Left renal pelvis (tissue), 4 donors: ENCODE measurements at places on chromosomes 11 and 22.
A peak's percentile ranks its signal among the peaks of the same experiment; 100 is the strongest.

DNA sequence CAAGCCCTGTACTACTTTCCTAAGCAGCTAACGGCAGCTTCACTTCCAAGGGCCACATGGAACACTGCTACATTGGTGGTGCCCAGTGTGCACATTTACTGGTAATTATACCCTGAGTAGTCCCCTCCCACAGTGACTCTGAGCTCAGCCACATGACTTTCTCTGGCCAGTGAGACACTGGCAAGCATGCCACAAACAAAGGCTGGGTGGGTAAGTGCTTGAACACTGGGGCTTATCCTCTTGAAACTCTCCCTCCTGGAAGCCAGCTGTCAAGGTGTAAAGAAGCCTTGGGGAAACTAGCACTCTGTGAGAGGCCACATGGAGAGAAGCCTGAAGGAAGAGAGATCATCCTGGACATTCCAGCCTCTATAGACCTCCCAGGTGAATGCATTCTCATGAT is 54.4 kb upstream of the DRD2 start:
- DNase-seq: no peak

DNA sequence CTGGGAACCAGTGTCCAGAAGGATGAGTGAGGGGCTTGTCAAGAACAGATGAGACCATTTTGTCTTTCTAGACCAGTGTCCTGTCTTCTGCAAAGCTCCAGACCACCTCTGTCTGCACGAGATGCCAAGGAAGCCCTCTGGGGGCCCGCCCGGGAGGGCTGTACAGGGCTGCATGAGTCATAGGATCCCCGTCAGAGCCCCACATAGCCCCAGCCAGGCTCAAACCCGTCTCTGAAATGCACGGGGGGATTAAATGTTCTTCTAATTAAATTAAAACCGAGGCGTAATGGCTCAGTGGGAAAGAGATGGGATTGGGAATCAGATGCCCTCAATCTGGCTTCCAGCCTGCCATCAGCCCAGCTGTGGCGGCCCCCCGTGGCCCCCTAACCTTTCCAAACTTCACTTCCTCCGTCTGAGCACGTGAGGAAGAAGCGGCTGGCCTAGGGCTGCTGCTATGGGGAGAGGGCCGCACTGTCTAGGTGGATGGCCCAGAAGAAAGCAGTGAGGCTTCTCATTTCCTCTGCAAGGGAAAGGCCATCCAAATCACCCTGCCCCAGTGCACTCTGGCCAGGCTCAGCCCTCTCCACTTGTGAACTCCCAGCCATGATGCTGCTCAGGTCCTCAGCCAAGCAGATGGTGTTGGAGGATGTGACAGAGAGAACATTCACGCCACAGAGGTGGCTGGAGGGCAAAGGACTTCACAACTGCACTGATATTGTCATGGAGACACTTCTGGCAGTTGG is 32.8 kb downstream of the KCNQ1OT1 start:
- DNase-seq: no peak

- no peak for DNase-seq
Measured at GRCh38 chr11:67290801-67291200, 1.7 kb downstream of the ANKRD13D start.

DNA sequence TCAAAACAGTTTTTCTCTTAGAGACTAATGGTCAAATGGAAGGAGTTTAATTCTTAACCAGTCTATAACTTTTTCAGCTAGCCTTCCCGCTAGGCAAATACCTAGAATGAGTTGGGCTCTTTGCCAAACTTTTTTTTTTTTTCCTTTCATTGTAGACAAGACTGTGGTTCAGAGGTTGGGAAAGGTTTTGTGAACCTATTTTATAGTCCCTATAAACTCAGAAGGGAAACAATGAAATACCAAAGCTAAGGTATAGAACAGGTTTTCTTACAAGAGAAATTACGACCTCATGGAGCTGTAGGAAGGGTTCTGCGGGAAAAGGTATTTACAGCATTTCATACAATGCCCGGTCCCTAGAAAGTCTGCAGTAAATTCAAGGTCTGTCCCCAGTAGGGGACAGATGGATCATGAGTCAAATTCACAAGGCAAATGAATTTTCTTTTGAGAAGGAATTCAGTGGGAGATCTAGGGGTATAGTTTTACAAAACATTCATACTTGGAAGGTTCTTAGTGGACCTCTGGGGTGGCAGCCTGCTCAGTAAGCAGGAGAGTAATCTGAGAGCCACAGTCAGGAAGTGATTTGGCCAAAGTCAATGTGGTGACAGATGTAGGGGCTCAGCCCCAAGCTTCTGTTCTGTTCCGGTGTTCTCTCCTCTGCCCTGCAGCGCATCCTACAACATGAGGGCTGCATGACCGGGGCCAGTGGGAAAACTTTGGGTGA is 146.8 kb downstream of the DBX1 start:
- DNase-seq: no peak

GRCh38 chr22:35818897-35819296 is 101.2 kb downstream of the APOL5 start:
- DNase-seq: no peak

DNA sequence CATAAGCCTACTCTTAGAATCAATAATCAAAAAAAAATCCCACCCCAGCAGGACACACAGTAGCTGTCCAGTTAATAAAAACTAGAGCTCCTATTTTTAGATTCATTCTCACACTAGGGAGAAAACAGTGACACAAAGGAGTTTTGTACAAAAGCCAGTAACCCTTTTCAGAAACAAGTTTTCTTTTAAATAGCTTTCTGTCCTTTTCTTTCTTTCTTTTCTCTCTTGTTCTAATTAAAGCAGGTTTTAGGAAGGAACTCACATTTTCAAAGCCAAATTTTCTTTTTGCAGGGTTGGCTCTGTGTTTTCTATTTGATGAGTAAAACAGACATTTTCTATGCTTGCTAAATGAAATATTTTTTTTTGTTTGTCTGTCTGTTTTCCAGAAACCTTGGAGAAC is 1390.7 kb downstream of the FAM181B start:
- no peak for DNase-seq

GRCh38 chr22:32961497-32961896 is 96.7 kb downstream of the SYN3 start:
- DNase-seq: no peak

- DNase-seq: no peak
Measured at GRCh38 chr11:23425381-23425780, 565.1 kb upstream of the CCDC179 start.

GRCh38 chr11:67652965-67653845 is 2.7 kb upstream of the ACY3 start:
- DNase-seq: no peak

DNA sequence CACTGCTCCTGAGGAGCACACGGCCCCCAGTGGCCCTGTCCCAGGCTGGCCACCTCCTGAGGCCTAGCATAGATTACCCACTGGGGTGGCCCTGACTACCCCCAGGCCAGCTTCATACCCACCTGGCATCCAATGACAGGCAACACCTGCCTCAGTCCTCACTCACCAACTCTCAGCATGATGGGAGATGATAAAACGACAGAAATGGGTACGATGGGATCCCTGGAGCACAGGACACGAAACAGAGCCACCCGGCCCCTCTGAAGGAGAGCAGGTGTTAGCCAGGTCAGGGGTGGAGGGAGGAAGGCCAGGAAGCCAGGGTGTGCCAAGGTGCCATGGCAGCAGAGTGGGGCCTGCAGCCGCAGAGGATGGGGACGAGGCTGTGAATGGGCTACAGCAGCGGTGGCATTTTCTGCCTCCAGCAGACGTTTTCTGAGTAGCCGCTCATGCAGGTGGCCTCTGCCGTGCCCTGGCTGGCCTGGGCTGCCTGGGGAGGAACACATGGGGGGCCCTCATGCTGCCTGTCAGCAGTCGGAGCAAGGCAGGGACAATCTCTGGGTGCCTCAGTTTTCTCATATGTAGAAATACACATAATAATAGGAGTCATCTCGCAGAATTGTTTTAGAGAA is 50.2 kb upstream of the FGF3 start:
- no peak for DNase-seq

DNA sequence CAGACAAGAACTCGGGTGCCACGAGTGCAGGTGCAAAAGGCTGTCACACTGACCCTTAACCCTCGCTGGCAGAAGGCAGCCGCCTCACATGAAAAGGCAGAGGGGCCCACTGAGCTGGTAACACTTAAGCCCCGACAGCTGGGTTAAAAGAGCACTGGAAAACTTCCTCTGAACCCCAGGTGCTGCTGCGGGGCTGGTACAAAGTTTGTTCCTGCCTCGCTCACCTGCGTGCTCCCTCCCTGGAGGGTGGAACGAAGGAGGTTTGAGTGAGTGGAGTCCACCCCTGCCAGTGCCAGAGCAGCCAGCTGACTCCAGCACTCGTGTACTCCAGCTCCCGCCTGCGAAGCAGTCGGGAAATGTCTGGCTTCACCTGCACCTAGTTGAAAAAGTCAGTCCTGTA is 12.6 kb downstream of the SULT4A1 start:
- DNase-seq: no peak

- no peak for DNase-seq
Measured at GRCh38 chr11:132140056-132140455, 769.6 kb downstream of the NTM start.

GRCh38 chr11:77196961-77197360 is 68.9 kb downstream of the MYO7A start:
- no peak for DNase-seq

DNA sequence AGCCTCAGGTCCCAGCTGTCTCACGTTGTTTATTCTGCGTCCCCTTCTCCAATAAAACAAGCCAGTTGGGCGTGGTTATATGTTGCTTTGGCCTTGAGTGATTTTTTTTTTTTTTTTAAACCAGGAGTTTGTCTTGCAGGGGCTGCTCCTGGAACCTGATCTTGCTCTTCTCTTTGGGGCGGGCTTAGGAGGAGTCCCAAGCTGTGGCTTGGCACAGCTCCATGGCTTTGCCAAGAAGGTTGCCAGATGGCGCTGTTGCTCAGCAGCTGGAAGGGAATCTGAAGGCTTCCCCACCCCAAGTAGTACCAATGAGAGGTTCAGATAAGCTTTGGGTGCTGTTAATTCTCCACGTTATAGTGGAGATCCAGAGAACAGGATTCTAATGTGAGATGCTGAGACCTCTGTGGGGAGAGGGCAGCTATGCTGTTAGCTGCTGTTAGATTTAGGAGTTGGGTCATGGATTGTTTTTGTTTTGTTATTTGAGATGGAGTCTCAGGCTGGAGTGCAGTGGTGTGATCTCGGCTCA is 2.0 kb upstream of the FERMT3 start:
- peak; percentile 77 for DNase-seq

- no peak for DNase-seq
Measured at GRCh38 chr11:125425601-125426000, 70.5 kb downstream of the FEZ1 start.

- DNase-seq: no peak
Measured at GRCh38 chr11:94933223-94934130, 39.9 kb downstream of the CWC15 start.

DNA sequence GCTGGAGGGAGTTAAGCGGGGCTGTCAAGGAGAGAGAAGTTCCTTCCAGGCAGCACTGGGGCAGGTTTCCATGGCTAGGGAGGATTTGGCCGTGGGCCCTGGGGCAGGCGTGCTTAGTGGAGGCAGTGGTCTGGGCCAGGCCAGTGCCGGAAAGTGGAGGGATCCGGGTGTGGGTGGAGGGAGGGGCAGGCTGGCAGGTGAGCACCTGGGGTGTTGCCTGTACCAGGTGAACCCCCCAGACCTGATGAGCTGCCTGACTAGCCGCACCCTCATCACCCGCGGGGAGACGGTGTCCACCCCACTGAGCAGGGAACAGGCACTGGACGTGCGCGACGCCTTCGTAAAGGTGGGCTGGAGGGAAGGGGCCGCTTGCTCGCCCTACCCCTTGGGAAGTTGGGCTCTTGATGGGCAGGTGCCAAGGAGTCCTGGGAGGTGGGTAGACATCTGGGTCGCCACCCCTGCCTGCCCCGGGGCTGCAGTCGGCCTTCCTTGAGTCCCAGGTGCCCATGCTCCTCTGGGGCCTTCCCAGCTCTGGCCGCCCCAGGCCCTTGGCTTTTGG is 32.0 kb downstream of the MYO7A start:
- DNase-seq: no peak

DNA sequence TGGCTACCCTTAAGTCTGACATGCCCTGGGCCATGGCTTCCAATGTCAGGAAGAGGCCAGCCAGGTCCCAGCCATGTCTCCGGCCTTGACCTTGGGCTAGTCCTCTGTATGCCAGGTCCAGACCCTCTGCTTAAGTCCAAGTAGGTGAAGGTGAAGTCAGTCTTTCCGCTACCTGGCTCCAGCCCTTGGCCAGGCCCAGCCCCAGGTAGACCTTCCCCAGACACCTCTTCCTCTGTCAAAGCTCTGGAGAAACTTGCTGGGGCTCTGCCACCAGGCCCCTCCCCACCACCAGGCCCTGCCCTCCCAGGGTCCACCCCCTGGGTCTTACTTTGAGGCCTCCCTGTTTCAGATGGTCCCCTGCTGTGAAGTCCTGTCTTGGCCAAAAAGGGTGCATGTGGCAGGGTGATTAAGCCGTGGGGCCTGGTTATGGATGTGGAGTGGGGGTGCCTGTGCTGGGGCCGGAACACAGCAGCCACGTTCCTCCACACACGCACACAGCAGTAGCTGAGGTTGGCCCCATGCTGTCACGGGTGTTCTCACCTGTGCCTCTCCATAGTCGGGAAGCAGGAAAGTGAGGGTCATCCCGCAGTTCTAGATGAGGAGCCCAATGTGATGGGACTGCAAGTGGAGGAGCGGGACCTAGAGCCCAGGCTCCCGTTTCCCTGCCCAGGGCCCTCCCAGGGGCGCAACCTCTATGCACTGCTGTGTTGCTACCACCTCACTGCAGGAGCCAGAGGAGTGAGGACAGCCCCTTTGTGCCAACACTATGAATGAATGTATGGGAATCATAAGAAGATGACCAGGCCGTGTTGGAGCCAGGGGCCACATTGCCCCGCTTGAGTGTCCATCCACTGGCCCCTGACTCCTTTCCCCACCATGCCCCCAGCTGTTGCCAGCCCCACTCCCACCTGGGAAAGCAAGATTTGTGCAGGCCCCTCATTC is 72.2 kb downstream of the LINC01488 start:
- no peak for DNase-seq

DNA sequence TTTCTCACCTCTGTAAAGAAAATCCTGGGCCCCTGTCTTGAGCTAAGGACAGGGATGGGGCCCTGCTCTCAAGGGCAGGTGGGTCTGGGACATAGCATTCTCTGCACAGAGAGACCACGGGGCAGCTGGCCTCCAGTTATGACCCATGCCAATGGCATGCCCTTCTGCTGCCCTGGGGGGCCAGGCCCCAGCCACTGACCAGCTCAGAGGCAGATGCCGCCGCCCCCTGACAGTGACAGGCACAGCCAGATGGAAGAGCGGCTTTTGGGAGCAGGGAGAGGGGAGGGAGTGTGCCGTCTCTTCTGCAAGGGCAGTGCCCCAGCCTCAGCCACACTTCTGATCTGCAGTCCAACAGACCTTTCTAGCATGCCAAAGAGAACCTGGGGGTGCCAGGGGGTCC is 114.8 kb upstream of the NAV2 start:
- no peak for DNase-seq

DNA sequence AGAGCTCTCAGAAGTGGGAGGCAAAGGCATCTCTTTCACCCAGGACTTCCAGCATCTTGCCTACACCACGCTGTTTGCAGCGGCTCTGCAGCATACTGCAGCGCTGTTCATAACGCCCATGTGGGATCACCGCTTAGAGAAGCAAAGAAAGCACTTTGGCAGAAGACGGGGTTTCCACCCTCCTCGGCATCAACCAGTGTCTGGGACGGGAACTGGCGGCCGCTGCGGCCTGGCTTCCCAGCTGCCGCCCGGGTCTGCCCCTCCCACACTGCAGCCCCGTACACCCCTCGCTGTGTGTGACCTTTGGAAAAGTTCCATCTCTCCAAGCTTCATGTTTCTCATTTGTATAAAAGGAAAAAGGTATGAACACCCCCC is 545 bp upstream of the TIRAP start:
- DNase-seq: no peak
